Stimulated activated CD4-positive, alpha-beta T cell treated with anti-CD3 and anti-CD28 coated beads, TNF-alpha, amount 100 ng/mL, for 4 hours (primary cell): ENCODE measurements at places on chromosomes 4 and X.

GRCh38 chr4:9925750-9926439 is 95.4 kb downstream of the SLC2A9 start:
- no peak for DNase-seq

- no peak for DNase-seq
Measured at GRCh38 chr4:173509036-173510001, 20.7 kb downstream of the HAND2 start.

- DNase-seq: no peak
Measured at GRCh38 chrX:21004835-21005234, 369.4 kb upstream of the CNKSR2 start.

GRCh38 chr4:43014256-43014655 is 121.7 kb downstream of the GRXCR1 start:
- no peak for DNase-seq

DNA sequence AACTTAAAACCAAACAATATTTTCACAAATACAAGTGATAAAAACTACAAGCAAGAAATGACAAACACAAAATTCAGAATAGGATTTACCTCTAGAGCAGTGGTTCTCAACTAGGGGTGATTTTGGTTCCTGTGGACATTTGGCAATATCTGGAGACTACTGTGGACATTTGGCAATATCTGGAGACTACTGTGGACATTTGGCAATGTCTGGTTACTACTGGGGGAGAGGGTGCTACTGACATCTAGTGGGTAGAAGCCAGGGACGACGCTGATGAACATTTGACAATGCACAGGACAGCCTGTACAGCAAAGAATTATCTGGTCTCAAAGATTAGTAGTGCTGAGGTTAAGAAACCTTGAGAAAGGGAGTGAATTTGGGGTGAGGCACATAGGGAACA is 169.8 kb downstream of the CLCN4 start:
- no peak for DNase-seq

GRCh38 chrX:53950130-53950733 is 94.0 kb downstream of the PHF8 start:
- DNase-seq: no peak

DNA sequence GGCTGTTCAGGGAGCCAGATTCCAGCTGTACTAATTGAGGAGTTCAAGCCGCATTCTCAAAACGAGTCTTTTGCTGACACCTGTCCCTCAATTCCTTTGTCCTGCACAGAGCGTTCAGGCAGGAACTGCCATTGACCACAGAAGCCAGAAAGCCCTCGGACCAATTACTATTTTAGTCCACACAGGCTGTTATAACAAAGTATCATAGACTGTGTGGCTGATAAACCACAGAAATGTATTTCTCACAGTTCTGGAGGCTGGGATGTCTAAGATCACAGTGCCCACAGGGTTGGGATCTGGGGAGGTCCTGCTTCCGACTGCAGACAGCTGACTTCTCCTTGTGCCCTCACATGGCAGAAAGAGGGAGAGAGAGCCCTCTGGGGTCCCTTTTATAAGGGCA is 119.8 kb upstream of the ATP6AP2 start:
- DNase-seq: no peak

- no peak for DNase-seq
Measured at GRCh38 chrX:30489323-30489722, 88.2 kb downstream of the TASL start.

DNA sequence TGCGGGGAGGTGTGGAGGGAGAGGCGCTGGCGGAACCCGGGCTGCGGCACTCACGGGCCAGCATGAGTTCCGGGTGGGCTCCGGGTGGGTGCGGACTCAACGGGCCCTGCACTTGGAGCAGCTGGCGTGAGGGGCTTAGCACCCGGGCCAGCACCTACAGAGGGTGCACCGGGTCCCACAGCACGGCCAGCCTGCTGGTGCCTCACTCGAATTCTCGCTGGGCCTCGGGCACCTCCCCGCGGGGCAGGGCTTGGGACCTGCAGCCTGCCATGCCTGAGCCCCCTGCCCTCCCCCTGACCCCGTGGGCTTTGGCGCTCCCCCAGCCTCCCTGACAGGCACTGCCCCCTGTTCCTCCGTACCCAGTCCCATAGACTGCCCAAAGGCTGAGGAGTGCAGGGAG is 10.8 kb upstream of the CAMK2D start:
- DNase-seq: no peak

GRCh38 chrX:48491809-48492208 is 15.8 kb downstream of the FTSJ1 start:
- DNase-seq: no peak

- DNase-seq: no peak
Measured at GRCh38 chr4:176053785-176054184, 11.9 kb upstream of the WDR17 start.

DNA sequence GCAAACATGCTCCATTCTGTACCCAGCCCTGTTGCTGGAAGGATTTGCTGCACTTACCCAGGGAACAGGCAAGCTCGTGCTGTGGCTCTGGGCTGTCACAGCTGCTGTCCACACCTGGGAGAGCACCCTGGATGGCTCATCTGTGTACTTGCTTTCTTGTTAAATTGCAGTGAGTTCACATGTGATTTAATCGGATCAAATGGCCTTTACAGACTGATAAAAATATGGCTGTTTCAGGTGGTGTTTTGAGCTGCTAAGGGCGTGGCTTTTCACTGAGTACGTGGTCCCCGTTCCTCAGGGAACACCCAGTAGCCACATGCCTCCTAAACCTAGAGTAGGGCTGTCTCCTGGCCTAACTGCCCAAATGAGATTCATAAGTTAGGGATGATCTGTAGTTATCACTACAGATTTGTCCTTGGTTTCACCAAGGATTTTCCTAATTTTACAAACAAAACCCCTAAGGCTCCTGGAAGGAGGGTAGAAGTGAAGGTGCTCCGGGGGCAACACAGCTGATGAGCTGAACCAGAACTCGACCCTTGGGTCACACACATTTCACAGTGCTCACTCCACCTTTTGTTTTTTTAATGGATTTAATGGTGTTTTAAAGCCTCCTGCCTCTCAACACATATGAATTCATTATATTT is 13.7 kb downstream of the KLKB1 start:
- no peak for DNase-seq

DNA sequence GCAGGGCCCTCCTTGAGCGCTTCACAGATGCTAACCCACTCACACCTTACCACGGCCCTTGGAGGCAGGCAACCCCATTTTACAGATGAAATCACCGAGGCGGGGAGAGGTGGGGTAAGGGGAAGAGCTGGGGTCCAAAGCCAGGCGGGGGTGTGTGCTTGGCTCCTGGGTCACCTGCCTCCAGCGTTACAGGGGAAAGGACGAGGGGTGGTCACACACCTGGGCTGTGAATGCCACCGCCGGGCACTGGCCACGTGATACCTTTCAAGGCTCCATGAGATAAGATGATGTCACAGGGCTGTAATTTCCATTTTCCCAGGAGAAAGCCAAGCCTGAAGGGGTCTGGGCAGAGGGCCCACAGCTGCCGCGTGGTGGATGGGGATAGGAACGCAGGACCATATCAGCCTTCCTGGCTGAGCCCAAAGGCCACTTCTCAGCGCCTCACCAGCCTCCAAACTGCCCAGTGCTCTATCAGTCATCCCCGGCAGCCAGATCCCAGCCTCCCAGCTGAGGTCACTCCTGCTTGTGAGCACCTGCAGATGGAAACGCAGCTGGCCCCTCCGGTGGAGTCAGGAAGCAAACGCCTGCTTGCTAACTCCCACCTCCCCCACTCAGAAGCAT is 62.4 kb upstream of the CRMP1 start:
- no peak for DNase-seq

- DNase-seq: no peak
Measured at GRCh38 chr4:27084685-27085361, 224.2 kb downstream of the STIM2 start.

DNA sequence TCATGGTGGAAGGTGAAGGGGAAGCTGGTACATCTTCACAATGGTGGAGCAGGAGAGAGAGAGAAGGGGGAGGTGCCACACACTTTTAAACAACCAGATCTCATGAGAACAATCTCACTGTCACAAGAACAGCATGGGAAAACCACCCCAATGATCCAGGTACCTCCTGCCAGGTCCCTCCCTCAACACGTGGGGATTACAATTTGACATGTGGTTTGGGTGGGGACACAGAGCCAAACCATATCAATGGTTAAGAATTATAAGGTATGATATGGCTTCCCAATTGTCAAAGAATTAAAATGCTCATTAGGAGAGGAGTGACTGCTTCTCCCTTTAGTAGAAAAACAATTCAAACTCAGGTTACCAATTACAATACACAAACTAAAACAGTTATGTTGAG is 143.3 kb downstream of the PDLIM5 start:
- DNase-seq: no peak

GRCh38 chr4:42658261-42658660 is 1.4 kb upstream of the ATP8A1 start:
- DNase-seq: no peak

DNA sequence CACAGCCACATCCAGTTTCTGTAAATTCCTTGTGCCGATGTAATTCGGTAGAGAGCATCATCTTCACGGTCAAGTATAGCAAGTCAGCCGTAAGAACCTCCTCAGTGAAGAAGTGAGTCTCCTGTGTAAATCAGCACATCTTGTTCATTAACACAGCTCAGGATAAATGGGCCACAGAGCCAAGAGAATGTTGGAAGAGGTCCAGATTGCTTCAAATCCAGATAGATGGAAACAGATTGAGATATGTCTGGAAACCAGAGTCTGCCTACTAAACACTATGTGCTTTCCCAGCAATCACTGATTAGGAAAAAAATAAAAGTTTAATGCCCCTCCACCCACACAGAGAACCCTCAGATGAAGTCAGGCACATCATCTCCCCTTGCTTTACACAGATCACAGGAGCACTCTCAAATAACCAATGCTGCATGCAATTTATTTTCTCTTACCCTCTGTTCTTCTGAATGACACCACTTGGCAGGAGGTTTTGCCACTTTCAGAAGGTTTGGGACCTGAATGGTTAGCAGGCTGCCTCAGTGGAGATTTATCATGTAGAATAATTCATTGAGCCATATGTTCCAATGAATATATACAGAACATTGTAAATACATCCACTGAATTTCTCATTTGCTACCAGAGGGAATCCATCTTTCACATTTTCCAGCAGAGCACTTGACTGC is 357.7 kb downstream of the C4orf33 start:
- no peak for DNase-seq

- DNase-seq: no peak
Measured at GRCh38 chr4:109462297-109462696, 28.7 kb downstream of the SEC24B start.

DNA sequence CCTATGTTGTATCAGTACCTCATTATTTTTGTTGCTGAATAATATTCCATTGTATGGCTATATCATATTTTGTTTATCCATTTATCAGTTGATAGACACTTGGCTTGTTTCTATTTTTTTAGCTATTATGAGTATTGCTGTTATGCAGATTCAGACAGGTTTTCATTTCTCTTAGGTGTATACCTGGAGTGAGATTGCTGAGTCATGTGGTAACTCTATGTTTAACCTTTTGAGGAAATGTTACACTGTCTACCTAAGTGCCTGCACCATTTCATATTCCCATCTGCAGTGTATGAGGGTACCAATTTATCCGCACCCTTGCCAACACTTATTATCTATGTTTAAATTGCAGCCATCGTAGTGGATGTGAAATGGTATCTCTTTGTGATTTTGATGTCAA is 43.0 kb upstream of the SH3RF1 start:
- no peak for DNase-seq

- DNase-seq: no peak
Measured at GRCh38 chr4:2361366-2362265, 56.8 kb downstream of the ZFYVE28 start.

DNA sequence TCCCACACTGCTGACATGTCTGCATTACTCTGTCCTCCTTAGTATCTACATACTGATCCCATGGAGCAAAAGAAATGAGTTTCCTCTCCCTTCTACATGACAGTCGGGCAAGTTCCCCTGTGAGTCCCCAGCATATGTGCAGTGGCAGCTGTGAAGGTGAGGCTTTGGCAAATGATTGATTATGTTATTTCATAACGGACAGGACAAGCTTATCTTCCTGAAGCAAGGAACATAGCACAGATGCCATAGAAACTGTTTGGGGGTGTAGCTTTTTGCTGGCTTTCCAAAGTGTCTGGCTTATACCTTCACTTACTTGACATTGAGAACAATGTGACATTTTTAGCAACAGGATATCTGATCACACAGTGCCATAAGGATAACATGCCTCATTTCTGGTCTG is 136.8 kb upstream of the PDLIM3 start:
- DNase-seq: no peak

GRCh38 chr4:153176938-153177337 is 27.3 kb upstream of the TRIM2 start:
- DNase-seq: no peak

- no peak for DNase-seq
Measured at GRCh38 chrX:102558607-102559006, 40.7 kb upstream of the ARMCX5 start.

DNA sequence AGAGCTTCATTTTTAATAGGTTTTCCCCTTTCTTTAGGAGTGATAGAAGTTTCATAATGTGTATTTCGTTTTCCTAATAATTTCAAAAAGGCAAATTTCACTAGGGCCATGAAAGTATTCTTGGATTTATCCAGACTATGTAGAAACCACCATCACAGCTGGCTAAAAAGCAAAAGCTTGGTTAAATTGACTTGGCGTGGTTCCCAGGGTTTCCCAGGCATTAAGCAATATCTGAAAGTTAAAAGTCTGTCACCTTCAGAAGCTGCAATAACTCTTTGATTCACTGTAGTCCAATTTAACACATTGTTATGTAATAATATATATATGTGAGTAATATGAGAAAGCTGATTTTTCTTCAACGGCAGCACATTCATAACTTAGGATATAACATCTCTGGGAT is 38.3 kb downstream of the NDNF start:
- no peak for DNase-seq

DNA sequence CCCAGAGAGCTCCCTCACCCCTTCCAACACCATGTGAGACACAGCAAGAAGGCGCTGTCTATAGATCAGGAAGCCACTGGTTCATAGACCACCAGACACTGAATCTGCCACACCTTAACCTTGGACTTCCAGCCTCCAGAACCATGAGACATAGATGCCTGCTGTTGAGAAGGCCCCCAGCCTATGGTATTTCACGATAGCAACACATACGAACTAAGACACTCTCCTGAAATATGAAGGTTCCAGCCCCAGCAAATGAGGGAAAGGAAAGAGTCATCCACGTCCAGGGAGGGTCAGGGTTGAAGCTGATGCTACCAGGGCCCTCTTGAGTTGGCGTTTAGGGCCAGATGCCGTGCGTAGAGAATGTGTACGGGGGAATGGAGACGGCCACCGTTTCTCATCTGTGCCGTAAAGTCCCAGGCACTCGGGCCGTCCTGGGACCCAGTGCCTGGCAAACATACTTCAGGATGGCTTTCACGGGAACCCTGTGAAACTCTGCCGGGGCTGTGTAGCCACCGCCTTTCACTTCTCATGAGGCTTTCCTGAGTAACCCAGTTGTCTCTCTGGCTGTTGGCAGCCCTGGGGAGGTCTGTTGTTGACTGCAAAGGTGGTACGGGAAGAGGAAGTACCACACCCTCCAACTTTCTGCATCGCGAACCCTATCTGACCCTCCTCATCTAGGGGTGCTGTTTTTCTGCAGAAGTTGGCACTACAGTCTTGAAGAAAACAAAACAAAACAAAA is 17.7 kb upstream of the P2RY8 start:
- no peak for DNase-seq

- no peak for DNase-seq
Measured at GRCh38 chr4:5118994-5119835, 67.9 kb downstream of the STK32B start.
